T-helper 1 cell (primary cell): ENCODE measurements at places on chromosomes 1 and 21.
A peak's percentile ranks its signal among the peaks of the same experiment; 100 is the strongest.

- DNase-seq: peak; percentile 42
These were observed 13.2 kb downstream of the PPP1R15B start for GRCh38 chr1:204398197-204399125.

GRCh38 chr1:42529724-42530181 lies 66.7 kb downstream of the CCDC30 start:
- no peak for DNase-seq

GRCh38 chr1:214004795-214005194 lies 17.0 kb downstream of the PROX1 start:
- DNase-seq: no peak

- DNase-seq: no peak
These were observed 15.6 kb downstream of the STRIP1 start for GRCh38 chr1:110049801-110050601.

DNA sequence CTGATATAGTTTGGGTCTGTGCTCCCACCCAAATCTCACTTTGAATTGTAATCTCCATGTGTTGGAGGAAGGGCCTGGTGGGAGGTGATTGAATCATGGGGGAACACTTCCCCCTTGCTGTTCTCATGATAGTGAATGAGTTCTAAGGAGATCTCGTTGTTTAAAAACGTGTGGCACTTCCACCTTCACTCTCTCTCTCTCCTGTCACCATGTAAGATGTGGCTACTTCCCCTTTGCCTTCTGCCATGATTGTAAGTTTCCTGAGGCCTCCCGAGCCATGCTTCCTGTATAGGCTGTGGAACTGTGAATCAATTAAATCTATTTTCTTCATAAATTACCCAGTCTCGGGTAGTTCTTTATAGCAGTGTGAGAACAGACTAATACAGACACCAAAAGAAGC lies 40.4 kb downstream of the FRRS1 start:
- no peak for DNase-seq

DNA sequence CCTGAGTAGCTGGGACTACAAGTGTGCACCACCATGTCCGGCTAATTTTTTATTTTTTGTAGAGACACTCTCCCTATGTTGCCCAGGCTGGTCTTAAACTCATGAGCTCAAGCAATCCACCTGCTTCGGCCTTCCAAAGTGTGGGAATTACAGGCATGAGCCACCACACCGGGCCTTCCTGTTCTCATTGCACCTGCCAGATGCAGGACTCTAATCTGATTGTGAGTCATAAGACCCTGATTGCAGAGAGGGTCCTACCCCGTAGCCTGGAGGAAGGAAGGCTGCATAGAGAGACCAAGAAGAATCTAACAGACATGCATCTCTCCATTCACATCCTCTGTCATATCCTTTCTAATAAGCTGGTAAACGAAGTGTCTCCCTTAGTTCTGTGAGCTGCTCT lies 19.5 kb upstream of the CGN start:
- DNase-seq: no peak

GRCh38 chr1:95770581-95770980 lies 536.6 kb downstream of the RWDD3 start:
- no peak for DNase-seq

DNA sequence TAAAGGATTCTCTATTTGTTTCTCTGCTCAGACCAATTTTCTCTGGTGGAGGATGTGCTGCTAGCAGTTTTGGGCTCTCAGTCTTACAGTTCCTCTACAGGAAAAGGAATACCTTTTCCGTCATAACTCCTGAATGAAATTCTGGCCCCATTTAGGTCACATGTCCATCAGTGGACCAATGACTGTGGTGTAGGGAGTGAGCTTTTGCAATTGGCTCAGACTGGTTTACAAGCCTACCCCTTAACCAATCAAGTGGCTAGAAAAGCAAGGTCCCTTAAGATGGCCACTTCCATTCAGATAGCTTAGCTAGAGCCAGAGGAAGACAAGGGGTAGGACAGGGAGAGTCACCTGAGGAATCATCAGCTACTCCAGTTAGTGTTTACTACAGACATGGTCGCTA lies 16.4 kb upstream of the ZNF281 start:
- no peak for DNase-seq

DNA sequence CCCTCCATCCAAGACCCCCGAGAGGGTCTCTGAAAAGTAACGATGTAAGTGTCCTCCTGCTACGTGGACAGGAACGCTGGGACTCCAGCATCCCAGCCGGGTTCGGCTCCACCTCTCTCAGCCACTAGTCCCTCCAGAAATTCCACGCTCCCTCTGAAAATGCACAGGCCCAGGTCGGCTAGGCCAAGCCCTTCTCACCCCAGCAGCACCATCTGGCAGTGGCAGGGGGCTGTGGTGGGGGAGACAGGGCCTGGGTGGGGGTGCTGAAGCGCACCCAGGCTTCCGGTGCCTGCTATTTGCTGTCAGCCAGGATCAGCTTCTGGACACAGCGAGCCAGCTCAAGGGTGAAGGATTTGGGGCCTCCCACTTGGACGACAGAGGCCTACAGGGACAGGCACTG lies 73.3 kb downstream of the ARHGEF16 start:
- no peak for DNase-seq

DNA sequence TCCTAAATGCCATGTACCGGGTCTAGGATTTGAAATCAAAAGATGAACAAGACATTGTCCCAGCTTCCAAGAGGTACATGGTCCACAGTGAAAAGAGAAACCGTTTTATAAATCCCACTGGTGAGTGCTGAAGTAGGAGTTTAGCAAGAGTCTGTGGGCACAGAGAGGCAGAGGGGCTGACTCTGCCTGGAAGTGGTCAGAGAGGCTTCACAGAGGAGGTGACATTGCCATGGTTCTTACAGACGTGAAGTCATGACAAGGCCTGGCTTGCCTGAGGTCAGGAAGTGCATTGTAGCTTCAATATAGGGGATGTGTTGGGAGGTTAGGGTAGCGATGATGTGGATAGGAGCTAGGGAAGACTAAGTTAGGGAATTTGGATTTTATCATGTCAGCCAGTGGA lies 28.4 kb downstream of the MAPKAPK2 start:
- no peak for DNase-seq

DNA sequence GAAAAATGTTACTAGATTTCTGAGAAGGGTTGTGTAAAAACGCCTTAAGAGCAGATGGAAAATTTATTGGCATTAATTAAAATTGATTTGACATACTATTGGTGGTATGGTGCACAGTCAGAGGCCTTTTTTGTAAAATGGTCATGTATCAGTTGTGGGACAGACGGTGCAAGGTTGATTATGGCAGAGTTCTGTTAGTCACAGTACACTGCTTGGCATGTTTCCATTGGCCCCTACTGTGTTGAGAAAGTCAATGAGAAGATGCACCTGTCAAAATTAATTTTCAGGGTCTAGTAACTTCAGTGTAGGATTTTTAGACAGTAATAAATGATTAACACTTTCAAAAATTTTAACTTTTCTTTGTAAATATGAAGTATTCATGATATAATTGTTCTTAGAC lies 4.4 kb downstream of the B3GALT2 start:
- no peak for DNase-seq

- no peak for DNase-seq
These were observed 95.5 kb upstream of the SGIP1 start for GRCh38 chr1:66438501-66438900.

DNA sequence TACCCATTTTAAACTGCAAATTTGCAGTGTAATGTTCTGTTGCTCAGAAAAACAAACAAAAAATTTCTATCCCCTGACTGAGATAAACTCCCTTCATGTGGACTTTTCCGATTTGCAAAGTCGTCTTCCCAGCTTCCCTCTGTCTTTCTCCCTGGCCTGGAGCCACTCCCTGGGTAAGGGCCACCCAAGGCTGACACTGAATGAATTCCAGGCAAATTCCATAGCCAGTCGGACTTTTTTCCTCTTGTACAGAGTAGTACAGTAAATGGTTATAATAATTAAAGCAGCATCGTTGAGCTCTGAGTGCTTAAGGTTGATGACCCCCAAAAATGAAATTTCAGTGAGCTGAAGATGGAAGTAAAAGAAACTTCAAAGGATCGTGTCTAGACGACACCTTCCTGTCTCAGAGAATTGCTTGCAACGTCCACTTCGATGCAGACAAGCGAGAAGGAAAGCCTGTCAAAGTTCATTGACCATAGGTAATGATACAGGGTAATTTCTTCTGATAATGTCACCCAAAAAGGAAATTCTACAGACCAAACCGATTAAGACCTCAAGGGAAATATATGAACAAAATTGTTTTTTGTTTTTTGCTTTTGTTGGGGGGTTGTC lies 33.6 kb upstream of the LHX8 start:
- no peak for DNase-seq

DNA sequence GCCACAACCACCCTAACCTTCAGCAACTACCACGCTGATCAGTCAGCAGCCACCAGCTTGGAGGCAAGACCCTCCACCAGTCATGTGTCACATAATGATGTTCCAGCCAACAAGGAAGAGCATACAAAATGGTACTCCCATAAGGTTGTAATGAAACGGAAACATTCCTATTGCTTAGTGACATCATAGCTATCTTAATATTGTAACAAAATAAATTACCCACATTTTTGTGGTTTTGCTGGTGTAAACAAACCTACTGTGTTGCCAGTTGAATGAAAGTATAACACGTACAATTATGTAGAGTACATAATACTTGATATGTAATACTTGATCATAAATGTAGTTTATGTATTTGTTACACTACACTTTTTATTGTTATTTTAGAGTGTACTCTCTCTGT lies 1363.2 kb upstream of the ADGRL4 start:
- DNase-seq: no peak

DNA sequence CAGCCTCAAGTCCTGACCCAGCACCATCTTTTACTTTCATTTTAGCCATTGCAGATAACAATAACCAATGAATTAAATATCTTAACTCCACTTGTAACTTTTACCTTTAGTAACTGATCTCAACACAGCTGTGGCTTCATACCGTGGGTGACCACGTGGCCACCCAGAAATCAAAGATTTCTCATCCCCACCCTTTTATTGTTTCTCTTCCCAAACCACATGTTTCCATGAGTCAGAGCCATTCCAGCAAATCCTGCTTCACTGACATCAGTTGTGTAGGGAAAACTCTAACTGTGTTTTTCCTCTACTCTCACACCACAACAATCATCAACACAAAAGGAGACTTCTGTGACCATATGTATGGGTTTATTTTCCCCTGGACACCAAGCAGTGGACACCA lies 25.1 kb upstream of the BRDT start:
- no peak for DNase-seq

- DNase-seq: no peak
These were observed 31.8 kb upstream of the DISP1 start for GRCh38 chr1:222783051-222783450.

GRCh38 chr1:117093870-117094621 lies 27.5 kb downstream of the TRIM45 start:
- DNase-seq: no peak

GRCh38 chr1:27609618-27610240 lies 5.8 kb upstream of the AHDC1 start:
- no peak for DNase-seq

GRCh38 chr1:205974712-205975111 lies 28.5 kb downstream of the RAB7B start:
- DNase-seq: no peak

- DNase-seq: no peak
These were observed 31.8 kb downstream of the UCK2 start for GRCh38 chr1:165858967-165859845.

DNA sequence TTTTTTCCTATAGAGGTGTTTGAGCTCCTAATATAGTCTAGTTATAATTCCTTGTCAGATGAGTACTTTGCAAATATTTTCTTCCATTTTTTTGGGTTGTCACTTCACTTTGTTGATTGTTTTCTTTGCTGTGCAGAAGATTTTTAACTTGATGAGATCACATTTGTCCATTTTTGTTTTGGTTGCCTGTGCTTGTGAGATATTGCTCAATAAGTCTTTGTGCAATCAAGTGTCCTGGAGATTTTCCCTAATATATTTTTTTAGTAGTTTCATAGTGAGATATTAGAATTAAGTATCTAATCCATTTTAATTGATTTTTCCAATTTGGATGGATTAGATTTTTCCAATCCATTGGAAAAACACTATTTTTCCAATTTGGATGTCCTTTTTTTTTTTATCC lies 1395.5 kb downstream of the PLA2G4A start:
- DNase-seq: no peak

GRCh38 chr1:159953536-159954515 lies at the start of gene SLAMF9:
TSS of gene SLAMF9 (minus strand) at chr1:159954237. CDS start at chr1:159954137, 100 bp downstream.
- DNase-seq: no peak

GRCh38 chr1:154788886-154789285 lies 81.2 kb downstream of the KCNN3 start:
- DNase-seq: no peak

DNA sequence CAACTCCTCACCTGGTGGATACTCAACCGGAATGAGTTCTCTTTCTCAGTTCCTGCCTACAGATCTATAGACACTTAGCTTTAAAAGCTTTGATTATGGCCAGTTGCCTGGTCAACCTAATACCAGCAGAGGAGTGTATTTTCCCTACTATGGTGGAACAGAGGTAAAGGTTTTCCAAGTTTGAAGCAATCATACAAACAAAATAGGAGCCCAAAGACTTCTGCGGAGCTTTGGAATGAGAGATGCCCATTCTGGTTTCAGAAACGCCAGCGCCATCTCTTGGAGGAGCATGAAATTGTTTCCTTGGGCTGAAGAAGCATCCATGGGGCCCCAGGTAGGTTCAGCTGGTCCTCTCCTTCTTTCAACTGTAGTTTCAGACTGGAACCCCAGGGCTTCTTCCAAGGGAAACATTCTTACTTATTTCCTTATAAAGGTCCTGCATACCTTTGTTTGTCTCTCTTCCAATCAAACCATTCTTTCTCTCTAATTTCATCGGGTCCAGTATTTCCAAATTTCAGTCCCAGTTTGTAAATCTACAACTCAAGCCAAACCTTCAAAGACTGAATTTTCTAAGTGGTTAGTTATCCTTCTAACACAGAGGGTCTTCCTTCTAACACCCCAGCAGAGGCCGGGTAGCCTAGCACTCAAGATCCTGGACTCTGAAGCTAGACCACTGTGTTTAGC lies 95.9 kb downstream of the KCNJ15 start:
- DNase-seq: no peak

- no peak for DNase-seq
These were observed 67.5 kb downstream of the TRIM11 start for GRCh38 chr1:228339059-228339704.

- DNase-seq: no peak
These were observed 8.5 kb upstream of the PTPN7 start for GRCh38 chr1:202168861-202169260.

GRCh38 chr1:65437616-65438015 lies 17.1 kb downstream of the LEPR start:
- DNase-seq: no peak

- no peak for DNase-seq
These were observed 709.0 kb downstream of the USP25 start for GRCh38 chr21:16438761-16439160.

DNA sequence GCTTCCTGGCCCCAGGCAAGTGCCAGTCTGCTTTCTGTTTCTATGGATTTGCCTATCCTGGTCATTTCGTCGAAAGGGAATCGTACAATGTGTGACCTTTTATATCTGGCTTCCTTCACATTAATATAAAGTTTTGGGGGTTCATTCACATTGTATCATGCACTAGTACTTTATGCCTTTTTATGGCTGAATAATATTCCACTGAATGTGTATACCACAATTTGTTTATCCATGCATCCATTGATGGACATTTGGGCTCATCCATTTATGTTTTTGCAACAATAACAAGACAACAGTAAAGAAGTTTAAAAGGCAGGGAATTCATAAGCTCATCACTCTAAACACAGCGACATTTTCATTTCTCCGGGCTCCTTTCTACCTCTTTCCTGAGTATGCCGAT lies 50.6 kb downstream of the SPSB1 start:
- no peak for DNase-seq
